ENCODE measurements at places on chromosomes 5 and 9. TPM values are rescaled to one million over a fixed set of nuclear protein-coding genes. Genes with fewer than 3 reads are reported as not detected.

DNA sequence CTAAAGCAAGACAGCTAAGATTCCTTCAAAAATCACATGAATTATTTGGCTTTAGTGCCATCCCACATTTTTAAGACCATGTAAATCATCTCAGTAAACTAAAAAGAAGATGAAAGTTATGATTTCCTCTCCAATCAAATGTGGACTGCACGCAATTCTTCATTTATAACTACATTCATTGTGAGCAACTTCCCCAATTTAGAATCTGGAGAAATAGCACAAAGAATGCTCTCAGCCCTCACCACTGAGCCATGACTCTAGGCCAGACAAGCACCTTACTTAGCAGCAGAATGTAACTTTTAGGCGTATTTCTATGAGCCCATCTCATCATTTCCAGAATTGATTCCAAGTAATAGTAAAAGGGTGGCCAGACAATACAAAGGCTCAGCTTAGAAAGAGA lies 616.6 kb downstream of the TLE1 start:
- DNase-seq, result no peak

DNA sequence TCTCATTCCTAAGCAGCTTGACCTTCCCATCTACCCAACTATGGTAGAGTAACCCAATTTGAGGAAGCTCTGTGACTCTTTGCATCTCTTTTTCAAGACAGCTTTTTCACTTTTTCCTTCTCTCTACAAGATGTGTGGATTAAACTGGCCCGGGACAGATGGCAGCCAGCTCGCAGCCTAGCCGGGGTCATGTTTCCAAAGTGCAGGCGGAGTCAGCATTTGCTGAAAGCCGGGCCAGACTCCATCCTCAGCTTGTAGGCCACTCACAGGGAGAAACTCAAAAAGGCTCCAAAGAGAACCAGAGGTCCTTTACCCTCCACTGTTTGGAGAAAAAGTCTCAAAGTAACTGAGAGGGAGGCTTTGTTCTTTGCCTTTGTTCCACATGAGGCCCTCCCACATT lies 286.8 kb upstream of the PANK3 start:
- DNase-seq, result no peak

DNA sequence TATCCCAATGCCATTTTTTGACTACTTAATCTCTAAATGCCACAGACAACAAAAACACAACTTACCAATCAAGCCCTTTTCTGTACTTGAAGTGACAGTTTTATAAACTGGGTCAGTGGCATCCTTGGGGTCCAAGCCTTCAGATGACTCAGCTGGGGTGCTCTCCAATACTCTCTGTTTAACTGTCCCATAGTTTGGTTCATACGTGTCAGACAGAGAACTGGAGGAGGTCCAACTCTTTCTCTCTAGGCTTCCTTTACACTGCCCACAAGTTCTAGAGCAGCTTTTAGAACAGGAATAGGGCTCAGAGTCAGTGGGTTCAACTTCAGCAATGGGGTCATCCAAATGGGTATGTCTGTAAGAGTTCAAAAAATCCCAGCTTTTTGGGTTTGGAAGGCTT lies 166.9 kb downstream of the CDC42SE2 start:
- no peak for DNase-seq

The FBP1 gene
- 52.4 TPM for total RNA-seq

The PARP8 gene
- 20.1 TPM for total RNA-seq

The GMCL2 gene
- not detected for total RNA-seq

The PLAC8L1 gene
- total RNA-seq, result not detected

DNA sequence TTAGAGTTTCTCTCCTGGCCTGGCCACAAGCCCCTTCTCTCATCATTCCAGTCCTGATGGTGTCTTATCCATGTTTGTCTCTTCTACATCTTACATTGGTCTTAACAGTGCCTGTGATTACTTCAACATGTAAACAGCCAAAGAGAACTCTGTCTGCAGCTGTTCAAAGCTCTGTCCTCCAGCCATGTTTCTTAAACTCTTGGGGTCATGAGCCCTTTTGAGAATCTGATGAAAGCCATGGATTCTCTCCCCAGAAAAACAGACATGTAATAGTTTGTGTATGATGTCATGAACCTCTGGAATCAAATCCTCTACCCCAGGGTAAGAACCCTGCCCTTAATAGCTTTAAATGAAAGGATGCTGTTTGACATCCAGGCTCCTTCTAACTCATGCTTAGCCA lies 30.1 kb downstream of the MAMDC2 start:
- no peak for DNase-seq

Measured in mucosa of descending colon (tissue), 3 donors.